ENCODE measurements at places on chromosomes 11 and 22. TPM values are rescaled to one million over a fixed set of nuclear protein-coding genes. Genes with fewer than 3 reads are reported as not detected.

MUC6 gene
- total RNA-seq = not detected

DNA sequence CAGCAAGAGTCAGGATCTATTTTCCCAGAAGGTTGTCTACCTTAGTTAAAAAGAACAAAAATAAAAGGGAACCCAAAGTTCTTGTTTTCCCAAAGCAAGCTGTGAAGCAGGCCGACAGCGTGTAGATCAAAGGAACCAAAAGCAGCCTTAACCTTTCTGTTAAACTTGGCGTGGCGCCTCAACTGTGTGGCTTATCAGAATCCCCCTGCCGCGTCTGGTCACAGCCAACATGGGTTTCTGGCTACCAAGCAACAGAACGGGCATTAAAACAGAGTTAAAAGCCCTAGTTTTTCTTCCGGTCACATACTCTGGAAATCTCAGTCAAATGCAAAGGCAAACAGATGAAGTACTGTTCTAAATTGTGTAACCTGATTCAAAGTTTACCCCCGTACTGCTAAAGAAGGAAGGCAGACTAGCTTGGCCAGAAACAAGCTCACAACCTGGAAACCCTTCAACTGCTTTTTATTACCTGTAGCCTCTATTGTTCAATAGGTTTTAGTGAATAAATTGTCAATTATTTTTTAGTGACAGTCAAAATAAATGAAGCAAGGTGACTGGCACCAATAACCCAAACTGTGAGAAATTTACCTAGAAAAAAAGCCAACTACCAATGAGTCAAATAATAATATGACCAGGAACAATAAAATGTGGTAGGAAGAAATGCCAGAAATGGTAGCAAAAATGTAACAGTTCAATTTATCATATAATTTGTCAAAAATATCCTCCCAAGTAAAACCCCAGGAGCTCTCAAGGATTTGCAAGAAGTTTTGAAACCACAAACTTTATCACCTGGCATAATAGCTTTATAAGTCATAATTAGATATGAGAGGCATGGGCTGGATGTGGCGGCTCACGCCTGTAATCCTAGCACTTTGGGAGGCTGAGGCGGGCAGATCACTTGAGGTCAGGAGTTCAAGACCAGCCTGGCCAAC is 21.4 kb downstream of the CHKA start:
- peaks cover 16% of the 10 kb centered on the region for H3K4me1 ChIP-seq
- no peaks in the 10 kb centered on the region for H3K27me3 ChIP-seq
- peak overlapping the region; percentile 64 for H3K4me3 ChIP-seq

PNPLA3 gene
- 0.70 TPM for total RNA-seq

- H3K27ac ChIP-seq = no peak overlapping the region
- H3K4me3 ChIP-seq = no peak overlapping the region
- H3K4me1 ChIP-seq = peaks cover 3% of the 10 kb centered on the region
- no peaks in the 10 kb centered on the region for H3K36me3 ChIP-seq
- no peak for DNase-seq
Observed at GRCh38 chr11:115214644-115215234, 289.5 kb downstream of the CADM1 start.

- no peaks in the 10 kb centered on the region for H3K4me1 ChIP-seq
- DNase-seq = no peak
- peaks cover 9% of the 10 kb centered on the region for H3K27me3 ChIP-seq
- H3K36me3 ChIP-seq = no peaks in the 10 kb centered on the region
- no peak overlapping the region for H3K4me3 ChIP-seq
Observed at GRCh38 chr11:113526521-113526920, 51.3 kb upstream of the DRD2 start.

GRCh38 chr11:119755356-119756071 is 26.5 kb upstream of the NECTIN1 start:
- no peaks in the 10 kb centered on the region for H3K36me3 ChIP-seq
- H3K4me1 ChIP-seq = peaks cover 7% of the 10 kb centered on the region
- no peak for DNase-seq
- no peak overlapping the region for H3K4me3 ChIP-seq

CARD10 gene
- total RNA-seq = 0.09 TPM

- no peak overlapping the region for H3K4me3 ChIP-seq
- H3K27me3 ChIP-seq = peaks cover 2% of the 10 kb centered on the region
Observed at GRCh38 chr11:70505331-70505731, 107.0 kb downstream of the CTTN start.

DNA sequence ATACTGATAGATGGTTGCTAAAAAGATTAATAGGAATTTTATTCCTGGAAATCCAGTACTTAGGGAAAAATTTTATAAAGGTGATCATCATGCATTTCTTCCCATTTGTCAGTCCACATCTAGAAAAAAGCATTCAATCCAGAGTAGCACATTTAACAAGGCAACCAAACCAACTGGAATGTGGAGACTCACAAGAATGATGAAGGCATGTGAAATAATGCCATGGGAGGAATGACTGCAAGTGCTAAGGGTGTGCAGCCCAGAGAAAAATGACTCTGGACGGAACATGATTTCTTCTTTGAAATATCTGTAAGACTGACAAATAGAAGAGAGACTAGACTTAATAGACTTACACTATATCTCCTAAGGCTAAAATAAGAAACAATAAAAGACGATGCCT is 33.8 kb downstream of the BLID start:
- H3K27ac ChIP-seq = no peak overlapping the region
- H3K27me3 ChIP-seq = no peaks in the 10 kb centered on the region
- H3K36me3 ChIP-seq = no peaks in the 10 kb centered on the region
- no peak for DNase-seq
- H3K4me3 ChIP-seq = no peak overlapping the region

SCGB1D2 gene
- not detected for total RNA-seq

DNA sequence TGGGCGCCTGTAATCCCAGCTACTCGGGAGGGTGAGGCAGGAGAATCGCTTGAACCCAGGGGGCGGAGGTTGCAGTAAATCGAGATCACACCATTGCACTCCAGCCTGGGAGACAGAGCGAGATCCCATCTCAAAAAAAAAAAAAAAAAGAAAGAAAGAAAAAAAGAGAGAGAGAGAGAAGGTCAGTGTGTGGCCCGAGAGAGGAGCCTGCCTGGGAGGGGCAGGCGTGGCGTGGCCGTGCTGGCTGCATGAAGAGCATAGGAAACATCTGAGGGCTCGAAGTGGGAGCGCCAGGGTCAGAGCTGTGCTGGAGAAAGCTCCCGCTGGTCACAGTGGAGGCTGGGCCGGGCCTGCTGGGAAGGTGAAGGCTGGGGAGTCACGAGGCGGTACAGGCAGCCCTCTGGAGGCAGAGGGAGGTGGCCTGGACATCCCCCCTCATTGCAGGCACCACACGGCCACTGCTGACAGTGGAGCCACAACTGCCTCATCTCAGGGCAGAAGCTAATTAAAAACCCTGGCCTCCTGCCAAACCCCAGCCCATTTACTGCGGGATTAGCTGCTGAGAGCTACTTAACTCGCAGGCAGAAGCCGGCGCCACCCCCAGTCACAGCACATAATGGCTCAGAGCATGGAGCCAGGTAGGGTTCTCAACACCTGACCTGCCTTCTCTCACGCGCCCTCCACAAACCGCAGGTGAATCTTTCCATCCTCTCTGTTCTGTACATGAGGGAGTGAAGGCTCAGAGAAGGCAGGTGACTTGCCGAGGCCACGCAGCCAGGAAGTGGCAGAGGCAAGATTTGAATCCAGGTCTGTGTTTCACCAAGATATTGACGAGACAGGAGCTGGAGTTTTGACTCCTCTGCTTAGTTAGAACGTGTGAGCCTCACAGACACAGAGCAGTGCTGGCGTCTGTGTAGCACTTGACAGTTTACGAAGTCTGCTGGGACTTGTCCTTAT is 32.6 kb downstream of the NFAM1 start:
- H3K27me3 ChIP-seq = no peaks in the 10 kb centered on the region
- no peak overlapping the region for H3K4me3 ChIP-seq
- no peak overlapping the region for H3K27ac ChIP-seq
- DNase-seq = peak; percentile 16
- peaks cover 6% of the 10 kb centered on the region for H3K4me1 ChIP-seq

- DNase-seq = no peak
- H3K4me3 ChIP-seq = no peak overlapping the region
- peaks cover 16% of the 10 kb centered on the region for H3K4me1 ChIP-seq
- peaks cover 19% of the 10 kb centered on the region for H3K27me3 ChIP-seq
Observed at GRCh38 chr11:69644071-69644961, 3.4 kb downstream of the CCND1 start.

KRTAP5-2 gene
- total RNA-seq = not detected

DNA sequence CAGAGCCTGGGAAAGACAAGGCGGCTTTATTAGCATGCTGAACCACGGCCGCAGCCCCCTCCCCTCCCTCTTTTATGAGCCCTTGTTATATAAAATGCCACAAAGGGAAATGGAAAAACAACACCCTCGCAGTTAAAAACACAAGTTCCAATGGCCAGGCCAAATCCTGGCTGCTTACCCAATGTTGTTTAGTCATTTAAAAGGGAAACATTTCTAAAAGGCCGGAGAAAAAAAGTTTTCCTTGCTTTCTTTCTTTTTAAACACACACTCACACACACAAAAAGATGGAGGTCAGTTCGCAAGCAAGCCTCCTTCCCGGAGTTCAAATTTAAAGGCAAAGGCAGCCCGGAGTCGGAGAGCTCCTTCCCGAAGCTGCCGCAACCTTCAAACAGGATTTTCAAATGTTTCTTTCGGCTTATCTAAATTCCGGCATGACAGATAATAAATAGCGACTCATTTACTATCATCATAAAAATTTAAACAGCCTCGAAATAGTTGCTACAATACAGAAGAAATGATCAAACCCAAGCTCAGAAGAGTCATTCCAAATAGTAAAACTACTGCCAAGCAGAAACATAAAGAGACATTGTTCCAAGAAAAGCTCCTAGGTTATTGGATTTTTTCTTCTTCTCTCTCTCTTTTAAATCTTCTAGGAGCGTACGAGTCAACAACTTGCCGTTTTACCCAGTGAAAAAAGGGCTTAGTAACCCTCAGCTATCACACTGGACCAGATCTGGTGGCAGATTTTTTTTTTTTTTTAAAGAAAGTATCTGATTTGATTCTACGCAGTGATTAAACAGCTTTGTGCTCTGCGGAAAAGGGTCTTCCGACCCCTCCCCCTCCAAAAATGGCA is 3.5 kb downstream of the PHF21B start:
- peak overlapping the region; percentile 32 for H3K4me3 ChIP-seq
- no peak overlapping the region for H3K27ac ChIP-seq
- DNase-seq = no peak

DNA sequence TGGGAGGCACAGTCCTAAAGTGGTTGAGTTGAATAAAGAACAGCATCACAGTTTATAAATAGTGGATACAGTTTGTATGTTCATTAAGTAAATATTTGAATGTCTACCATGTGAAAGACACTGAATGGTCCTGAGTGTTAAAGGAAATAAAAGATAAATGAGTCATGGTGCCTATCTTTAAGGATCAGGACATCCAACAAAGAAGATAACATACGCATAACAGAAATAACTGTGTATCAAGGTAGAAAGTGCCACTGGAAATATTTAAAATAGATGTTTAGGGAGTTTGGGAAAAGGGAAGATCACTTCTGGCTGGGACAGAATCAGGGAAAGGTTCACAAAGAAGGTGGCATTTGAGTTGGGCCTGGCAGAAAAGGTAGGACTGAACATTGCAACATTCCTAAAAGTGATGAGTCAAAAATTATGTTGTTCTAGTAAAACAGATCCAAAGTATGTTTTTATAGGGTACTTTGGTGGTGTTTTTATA is 41.5 kb downstream of the CSTPP1 start:
- H3K4me1 ChIP-seq = peaks cover 8% of the 10 kb centered on the region
- no peak overlapping the region for H3K4me3 ChIP-seq
- H3K27me3 ChIP-seq = no peaks in the 10 kb centered on the region
- no peak overlapping the region for H3K27ac ChIP-seq
- DNase-seq = no peak
- no peaks in the 10 kb centered on the region for H3K36me3 ChIP-seq

- DNase-seq = no peak
- no peaks in the 10 kb centered on the region for H3K27me3 ChIP-seq
- H3K4me1 ChIP-seq = no peaks in the 10 kb centered on the region
- H3K4me3 ChIP-seq = no peak overlapping the region
- no peaks in the 10 kb centered on the region for H3K36me3 ChIP-seq
Observed at GRCh38 chr22:12697441-12697840, 2830.6 kb upstream of the OR11H1 start.

PDGFD gene
- 0.20 TPM for total RNA-seq

CHADL gene
- 0.23 TPM for total RNA-seq

DNA sequence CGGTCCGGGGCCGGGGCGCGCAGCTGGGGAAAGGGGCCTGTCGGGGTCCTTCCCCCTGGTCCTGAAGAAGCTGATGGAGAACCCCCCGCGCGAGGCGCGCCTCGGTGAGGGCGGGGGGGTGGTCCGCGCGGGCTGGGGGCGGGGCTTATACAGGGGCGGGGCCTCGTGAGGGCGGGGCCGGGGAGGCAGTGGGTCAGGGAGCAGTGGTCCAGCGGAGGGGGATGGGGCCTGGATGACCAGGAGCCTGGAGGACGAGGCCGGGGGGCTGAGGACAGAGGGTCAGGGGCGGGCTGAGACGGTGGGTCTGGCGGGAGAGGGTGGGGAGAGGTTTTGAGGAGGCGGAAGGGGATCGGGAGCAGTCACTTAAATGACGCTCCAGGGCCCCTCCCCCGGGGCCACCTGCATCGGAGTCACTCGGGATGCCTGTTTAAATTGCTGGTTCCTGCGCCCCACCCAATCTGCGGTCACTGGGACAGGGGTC is 396 bp downstream of the TEF start:
- peak overlapping the region; percentile 89 for H3K27ac ChIP-seq
- no peaks in the 10 kb centered on the region for H3K27me3 ChIP-seq
- H3K36me3 ChIP-seq = no peaks in the 10 kb centered on the region
- peak; percentile 69 for DNase-seq

OR5AN1 gene
- not detected for total RNA-seq

GRCh38 chr11:34050581-34051348 is 766 bp upstream of the CAPRIN1 start:
- H3K4me3 ChIP-seq = peak overlapping the region; percentile 97
- DNase-seq = no peak
- H3K27ac ChIP-seq = peak overlapping the region; percentile 83
- peaks cover 26% of the 10 kb centered on the region for H3K36me3 ChIP-seq
- H3K4me1 ChIP-seq = peaks cover 10% of the 10 kb centered on the region

PES1 gene
- 123 TPM for total RNA-seq

DNA sequence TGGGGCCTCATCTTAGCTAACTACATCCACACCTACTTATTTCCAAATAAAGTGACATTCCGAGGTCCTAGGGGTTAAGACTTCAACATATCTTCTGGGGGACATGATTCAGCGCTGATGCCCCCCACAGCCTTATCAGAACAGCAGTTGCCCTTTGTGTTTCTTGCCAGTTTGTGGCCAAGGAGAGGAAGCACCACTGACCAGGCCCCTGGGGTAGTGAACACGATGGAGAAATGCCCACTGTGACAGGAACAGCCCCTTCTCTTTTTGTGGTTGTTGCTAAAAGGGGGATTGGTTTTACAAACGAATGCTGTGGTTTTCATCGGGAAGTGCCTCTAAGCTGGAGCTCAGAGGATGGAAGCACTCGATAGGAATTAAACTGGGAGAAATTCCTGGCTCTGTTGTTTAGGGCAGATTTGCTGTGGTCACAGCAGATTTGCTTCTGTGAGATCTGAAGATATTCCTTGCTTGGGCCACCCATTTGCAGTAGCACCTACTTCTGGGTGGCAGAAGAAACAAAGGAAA is 88.8 kb downstream of the ABTB2 start:
- no peak overlapping the region for H3K4me3 ChIP-seq
- peaks cover 7% of the 10 kb centered on the region for H3K4me1 ChIP-seq
- no peak overlapping the region for H3K27ac ChIP-seq
- H3K36me3 ChIP-seq = no peaks in the 10 kb centered on the region

GRCh38 chr22:45881524-45881875 is 95.5 kb downstream of the WNT7B start:
- H3K4me3 ChIP-seq = no peak overlapping the region
- H3K27ac ChIP-seq = no peak overlapping the region
- no peaks in the 10 kb centered on the region for H3K4me1 ChIP-seq
- DNase-seq = no peak
- H3K27me3 ChIP-seq = peaks cover 30% of the 10 kb centered on the region
- H3K36me3 ChIP-seq = no peaks in the 10 kb centered on the region

Measured in activated CD8-positive, alpha-beta T cell treated with anti-CD3 and anti-CD28 coated beads for 36 hours (primary cell).